ENCODE measurements at places on chromosomes 5 and 9.

DNA sequence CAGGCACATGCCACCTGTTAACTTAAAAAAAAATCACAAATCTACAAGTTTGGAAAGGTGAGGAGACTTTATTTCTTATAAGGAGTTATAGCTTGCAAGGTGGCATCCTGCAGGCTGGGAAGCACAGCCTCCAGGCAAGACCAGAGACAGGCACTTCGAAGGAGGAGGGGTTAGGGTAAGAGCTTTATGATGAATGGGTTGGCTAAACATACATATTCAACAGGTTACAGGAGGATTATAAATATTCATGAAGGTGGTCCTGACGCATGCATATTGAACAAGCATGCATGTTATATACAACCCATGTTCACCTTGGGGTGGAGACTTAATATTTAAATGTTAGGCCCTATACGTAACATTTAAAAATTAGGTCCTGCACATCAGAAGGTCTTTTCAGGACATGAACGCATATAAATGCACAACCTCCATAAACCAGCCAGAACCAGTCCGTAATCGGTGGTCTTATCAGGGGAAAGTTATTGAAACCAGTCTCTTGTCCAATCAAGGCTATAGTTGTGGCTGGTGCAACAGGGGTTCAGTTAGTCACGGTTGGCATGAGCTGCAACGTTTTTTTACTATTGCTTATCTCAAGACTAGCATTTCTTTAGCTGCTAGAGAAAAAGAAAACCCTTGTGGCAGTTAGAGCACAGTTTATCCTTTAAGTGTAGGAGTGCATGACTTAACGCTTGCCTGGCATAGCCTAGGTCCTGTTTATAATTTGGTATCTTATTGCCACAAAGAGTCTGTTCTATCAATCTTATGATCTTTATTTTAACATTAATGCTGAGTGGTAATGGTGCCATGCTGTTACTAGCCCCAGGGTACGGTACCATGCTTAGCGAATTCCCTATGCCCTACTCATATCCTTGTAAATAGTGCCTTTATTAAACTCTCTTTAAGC lies 72.7 kb downstream of the C9orf57 start:
- DNase-seq: no peak
- H3K27ac ChIP-seq: no peak overlapping the region
- no peaks in the 10 kb centered on the region for H3K4me1 ChIP-seq
- no peaks in the 10 kb centered on the region for H3K27me3 ChIP-seq

- H3K36me3 ChIP-seq: no peaks in the 10 kb centered on the region
- H3K27me3 ChIP-seq: no peaks in the 10 kb centered on the region
These were observed 89.2 kb upstream of the LMX1B start for GRCh38 chr9:126524353-126525077.

GRCh38 chr5:54362434-54362833 lies 52.1 kb upstream of the ARL15 start:
- DNase-seq: no peak
- no peaks in the 10 kb centered on the region for H3K27me3 ChIP-seq
- no peak overlapping the region for H3K27ac ChIP-seq
- H3K4me1 ChIP-seq: peaks cover 25% of the 10 kb centered on the region
- no peaks in the 10 kb centered on the region for H3K36me3 ChIP-seq
- no peak overlapping the region for H3K4me3 ChIP-seq

- no peak for DNase-seq
- H3K4me1 ChIP-seq: peaks cover 5% of the 10 kb centered on the region
- no peak overlapping the region for H3K27ac ChIP-seq
- H3K4me3 ChIP-seq: no peak overlapping the region
- H3K27me3 ChIP-seq: no peaks in the 10 kb centered on the region
These were observed 57.4 kb upstream of the SV2C start for GRCh38 chr5:76025790-76026189.

DNA sequence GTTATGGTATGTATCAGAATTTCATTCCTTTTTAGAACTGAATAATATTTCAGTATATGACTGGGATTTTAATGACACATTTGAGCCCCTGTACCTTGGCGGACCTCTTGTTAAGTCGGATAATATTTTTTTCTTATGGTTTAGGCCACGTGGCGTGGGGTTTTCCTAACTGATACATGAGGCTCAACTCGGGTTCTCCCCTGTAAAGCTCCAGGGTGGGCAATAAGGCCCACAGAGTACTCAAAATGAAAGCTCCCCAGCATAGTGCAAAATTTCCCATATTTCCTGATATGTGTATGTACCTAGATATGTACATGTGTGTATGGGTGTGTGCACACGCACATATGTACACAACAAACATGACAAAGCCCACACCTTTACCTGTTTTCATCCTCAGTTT lies 24.5 kb downstream of the TICAM2 start:
- no peaks in the 10 kb centered on the region for H3K36me3 ChIP-seq
- DNase-seq: no peak
- H3K27me3 ChIP-seq: no peaks in the 10 kb centered on the region
- H3K4me1 ChIP-seq: no peaks in the 10 kb centered on the region
- H3K4me3 ChIP-seq: no peak overlapping the region

DNA sequence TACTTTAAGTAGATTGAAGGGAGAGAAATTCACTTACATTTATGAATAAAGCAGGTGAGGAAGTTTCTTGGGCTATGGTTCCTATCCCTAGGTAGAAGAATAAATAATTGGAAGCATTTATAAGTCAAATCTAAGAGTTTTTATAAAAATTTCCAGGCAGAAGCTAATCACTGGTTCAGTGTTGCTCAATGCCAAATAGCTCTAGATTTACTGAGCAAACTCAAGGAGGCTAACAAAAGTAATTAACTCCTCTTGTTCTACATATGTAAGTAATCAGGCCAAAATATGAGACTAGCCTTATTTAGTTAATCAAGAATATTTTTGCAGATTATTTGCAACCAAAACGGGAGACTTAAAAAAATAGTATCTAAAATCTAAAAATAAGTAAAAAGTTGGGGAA lies 472.3 kb downstream of the PLK2 start:
- H3K4me1 ChIP-seq: no peaks in the 10 kb centered on the region
- H3K27ac ChIP-seq: no peak overlapping the region
- no peaks in the 10 kb centered on the region for H3K27me3 ChIP-seq
- DNase-seq: no peak

DNA sequence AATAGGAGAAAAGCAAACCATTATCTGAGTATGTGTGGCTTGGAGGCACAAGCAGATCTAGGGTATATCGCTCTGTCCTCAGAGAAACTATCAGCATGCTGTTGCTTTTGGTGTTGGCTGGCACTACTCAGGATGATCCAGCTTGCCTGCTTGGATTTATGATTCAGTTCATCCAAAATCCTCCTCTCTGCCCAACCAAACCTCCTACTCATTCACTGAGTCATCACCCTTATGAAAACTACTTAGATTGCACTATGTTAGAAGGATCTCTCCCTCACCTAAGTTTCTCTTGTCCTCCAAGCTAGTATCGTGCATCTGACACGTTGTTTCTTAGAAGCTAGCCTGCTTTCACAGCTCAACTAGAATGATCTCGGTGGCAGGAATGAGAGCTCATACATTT lies 14.2 kb upstream of the ZBED3 start:
- H3K36me3 ChIP-seq: no peaks in the 10 kb centered on the region
- no peak for DNase-seq
- H3K27ac ChIP-seq: no peak overlapping the region
- H3K4me1 ChIP-seq: no peaks in the 10 kb centered on the region

- H3K27me3 ChIP-seq: no peaks in the 10 kb centered on the region
- no peaks in the 10 kb centered on the region for H3K4me1 ChIP-seq
- H3K36me3 ChIP-seq: no peaks in the 10 kb centered on the region
- H3K27ac ChIP-seq: no peak overlapping the region
- DNase-seq: no peak
These were observed 1471.8 kb upstream of the NUDT12 start for GRCh38 chr5:105034401-105034763.

DNA sequence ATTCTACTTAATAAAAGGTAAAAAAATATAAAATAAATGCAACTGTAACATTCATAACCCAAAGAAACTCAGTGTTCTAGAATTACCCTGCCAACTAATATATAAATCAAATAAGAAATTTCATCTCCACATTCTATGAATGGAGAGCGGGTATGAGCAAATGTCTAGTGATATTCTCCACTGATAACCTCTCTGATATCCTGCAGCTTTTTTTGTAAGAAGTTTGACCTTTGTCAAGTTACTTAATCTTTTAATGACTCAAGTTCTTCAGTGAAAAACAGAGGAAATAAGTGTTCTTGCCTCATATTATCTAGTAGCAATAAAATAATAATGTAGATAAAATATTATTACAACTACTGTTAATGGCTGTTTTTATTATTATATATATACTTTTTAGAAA lies 1275.6 kb upstream of the CDH9 start:
- no peaks in the 10 kb centered on the region for H3K27me3 ChIP-seq
- H3K4me1 ChIP-seq: no peaks in the 10 kb centered on the region
- no peak overlapping the region for H3K27ac ChIP-seq
- no peaks in the 10 kb centered on the region for H3K36me3 ChIP-seq
- no peak for DNase-seq

DNA sequence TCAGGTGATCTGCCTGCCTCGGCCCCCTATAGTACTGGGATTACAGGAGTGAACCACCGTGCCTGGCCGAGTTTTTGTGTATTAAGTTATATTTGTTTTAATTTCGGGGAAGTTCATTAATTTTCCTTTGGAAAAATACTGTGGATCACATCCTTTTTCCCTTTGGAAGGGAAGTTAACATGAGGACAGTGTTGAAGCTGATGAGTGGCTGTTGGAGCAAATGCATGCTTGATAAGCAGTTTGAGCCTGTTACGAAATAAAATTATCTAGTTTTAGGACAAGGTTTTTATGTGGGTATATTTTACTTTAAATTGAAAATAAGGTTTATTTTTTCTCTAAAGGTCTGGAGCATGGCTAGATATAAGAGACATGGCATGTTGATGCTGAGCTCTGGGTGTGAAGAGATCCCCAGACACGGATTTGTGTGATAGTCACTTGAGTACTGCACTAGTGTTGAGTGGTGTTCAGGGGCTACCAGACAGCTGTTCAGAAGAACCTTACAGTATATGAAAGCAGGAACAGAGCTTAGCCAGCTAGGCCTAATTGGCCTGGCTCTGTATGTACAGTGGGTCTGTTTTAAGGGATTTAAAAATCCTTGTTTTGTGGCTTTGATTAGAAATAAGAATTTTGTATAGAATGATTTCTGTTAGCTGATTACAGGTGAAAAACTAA lies 17.4 kb downstream of the LMNB1 start:
- no peak for DNase-seq
- H3K4me3 ChIP-seq: no peak overlapping the region
- no peaks in the 10 kb centered on the region for H3K27me3 ChIP-seq
- no peaks in the 10 kb centered on the region for H3K4me1 ChIP-seq
- no peak overlapping the region for H3K27ac ChIP-seq

- DNase-seq: no peak
- H3K36me3 ChIP-seq: no peaks in the 10 kb centered on the region
- no peak overlapping the region for H3K27ac ChIP-seq
- H3K4me3 ChIP-seq: no peak overlapping the region
These were observed 5.1 kb downstream of the TEX48 start for GRCh38 chr9:114676901-114677300.

DNA sequence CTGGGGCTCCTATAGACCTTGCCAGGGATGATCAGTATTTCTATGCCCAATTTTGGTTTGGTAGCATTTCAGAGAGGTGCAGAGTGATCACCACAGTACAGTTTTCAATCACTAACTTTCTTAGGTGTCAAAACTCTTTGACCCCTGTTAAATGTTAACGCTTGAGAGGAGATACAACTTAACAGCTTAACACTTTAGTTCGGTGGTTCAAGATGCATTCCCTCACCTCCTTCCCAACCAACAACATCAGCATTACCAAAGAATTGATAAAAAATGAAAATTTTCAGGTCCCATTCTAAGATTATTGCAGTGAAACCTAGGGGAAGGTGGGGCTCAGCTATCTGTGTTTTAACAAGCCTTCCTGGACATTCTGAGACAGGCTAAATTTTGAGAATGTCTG lies 16.2 kb downstream of the ALDH1A1 start:
- H3K27me3 ChIP-seq: no peaks in the 10 kb centered on the region
- peaks cover 85% of the 10 kb centered on the region for H3K4me1 ChIP-seq
- H3K27ac ChIP-seq: no peak overlapping the region
- H3K4me3 ChIP-seq: no peak overlapping the region

GRCh38 chr9:114341152-114341830 lies 11.6 kb downstream of the ORM2 start:
- H3K4me3 ChIP-seq: no peak overlapping the region
- no peak for DNase-seq
- H3K36me3 ChIP-seq: no peaks in the 10 kb centered on the region
- no peaks in the 10 kb centered on the region for H3K27me3 ChIP-seq

DNA sequence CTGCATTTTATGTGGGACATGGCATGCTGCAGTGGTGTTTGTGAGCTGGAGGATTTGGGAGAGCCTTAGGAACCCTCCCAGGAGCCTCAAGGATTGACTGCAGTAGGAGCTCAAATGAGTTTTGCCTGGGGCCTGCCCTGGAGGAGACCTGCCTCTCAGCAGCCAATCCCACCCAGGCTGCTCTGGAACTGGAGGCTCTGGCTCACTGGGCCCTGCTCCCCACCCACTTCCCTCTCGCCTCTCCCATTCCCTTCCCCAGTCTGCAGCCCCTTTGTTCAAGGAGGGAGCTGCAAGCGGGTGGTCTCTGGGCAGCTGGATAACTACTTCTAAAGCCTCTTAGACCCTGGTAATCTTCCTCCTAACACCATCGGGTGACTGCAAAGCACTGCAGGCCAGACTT lies 24.2 kb downstream of the KCNIP1 start:
- H3K4me3 ChIP-seq: no peak overlapping the region
- DNase-seq: no peak
- peaks cover 10% of the 10 kb centered on the region for H3K4me1 ChIP-seq
- H3K27me3 ChIP-seq: no peaks in the 10 kb centered on the region

DNA sequence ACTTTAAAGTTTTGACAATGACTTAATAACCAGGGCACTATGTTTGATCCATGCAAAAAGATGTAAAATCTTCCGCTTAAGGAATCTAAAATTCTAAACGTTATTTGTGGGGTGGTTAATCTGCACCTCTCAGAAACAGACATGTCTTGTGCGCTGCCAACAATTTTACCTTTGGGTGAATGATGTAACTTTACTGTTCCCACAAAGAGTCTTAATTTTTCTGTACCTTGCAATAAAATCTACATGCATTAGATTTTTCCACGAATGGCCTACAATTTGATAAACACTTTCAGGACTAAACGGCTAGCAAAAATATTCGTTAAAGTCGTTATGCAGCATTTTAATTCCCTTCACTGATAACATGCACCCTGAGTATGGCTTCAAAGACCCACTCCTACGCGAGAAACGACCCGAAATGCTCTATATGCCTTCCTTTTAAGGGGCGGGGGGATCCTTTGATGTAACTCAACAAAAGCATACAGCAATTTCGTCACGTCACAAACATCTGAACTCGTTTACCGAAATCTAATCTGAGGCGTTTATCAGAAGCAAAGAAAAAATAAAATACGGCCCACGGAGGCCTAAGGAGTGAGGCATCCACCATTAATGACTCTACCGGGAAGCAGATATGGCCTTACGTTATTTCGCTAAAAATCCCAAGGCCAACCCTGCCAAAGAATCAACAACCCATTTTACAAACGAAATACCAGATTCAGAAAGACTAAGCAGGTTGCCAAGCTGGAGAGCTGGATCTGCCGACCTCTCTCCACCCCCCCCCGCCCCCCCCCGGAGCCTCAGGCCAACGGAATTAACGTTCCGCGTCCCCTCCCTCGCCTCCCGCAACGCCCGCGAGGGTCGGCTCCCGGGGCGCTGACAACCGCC lies 621 bp downstream of the AK6 start:
- peak overlapping the region; percentile 98 for H3K27ac ChIP-seq
- DNase-seq: no peak
- H3K36me3 ChIP-seq: peaks cover 4% of the 10 kb centered on the region
- H3K4me1 ChIP-seq: peaks cover 25% of the 10 kb centered on the region
